ENCODE measurements at places on chromosomes 6 and 20. TPM values are rescaled to one million over a fixed set of nuclear protein-coding genes. Genes with fewer than 3 reads are reported as not detected.

DNA sequence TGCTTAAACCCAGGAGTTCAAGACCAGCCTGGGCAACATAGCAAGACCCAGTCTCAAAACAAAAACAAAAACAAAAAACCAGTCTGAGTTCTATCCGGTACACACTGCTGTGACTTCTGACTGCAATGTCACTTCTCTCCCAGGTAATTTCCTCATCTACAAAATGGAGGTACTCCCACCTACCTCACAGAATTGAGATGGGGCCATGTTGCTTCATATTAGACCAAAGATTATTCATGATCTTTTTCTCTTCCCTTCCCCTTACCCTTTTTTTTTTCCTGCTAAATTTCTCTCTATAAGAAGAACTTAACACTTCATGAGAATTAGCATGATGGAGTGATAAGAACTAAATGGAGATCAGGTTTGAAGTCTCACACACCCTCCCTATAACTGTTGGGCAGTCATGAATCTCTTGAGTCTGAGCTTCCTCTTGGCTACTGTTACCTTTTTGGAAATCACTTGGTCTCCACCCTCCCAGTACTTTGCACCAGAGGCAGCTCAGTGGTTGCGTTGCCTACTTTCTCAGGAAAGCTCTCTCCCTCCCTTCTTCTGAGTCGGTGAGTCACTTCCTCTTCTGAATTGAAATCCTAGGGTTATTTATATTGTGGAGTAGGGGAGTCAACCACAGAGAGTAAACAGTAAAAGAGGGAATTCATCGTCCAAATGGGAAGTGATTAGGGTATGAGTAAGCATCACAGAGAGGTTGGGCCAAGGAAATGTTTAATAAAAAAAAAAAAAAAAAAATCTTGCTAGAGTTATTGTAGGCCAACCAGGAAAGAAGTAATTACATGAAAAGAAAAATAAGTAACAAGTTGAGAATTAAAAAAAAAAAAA lies 59.9 kb upstream of the MAP7 start:
- peak; percentile 21 for DNase-seq

- DNase-seq = no peak
These were observed 69.6 kb downstream of the C6orf52 start for GRCh38 chr6:10624836-10625235.

GRCh38 chr6:21722510-21722909 lies 129.0 kb downstream of the SOX4 start:
- no peak for DNase-seq

DNA sequence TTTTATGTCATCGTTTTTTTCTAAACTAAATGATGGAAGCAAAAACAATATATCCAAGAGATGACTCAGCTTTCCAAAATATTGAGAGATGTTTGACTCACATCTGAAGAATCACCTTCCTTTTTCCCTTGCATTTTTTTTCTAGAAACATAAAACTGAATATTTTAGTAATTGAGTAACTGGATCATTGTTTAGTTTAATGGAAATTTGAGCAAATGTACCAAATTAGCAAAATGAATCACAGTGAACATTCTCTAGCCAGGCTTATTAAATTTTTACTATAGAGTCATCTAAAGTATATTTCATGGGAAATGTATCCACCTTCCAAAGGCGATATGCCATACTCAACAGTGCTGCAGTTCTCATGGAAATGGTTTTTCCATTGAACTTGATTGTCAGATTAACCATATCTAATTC lies 145.5 kb downstream of the TENT5A start:
- DNase-seq = no peak

DNA sequence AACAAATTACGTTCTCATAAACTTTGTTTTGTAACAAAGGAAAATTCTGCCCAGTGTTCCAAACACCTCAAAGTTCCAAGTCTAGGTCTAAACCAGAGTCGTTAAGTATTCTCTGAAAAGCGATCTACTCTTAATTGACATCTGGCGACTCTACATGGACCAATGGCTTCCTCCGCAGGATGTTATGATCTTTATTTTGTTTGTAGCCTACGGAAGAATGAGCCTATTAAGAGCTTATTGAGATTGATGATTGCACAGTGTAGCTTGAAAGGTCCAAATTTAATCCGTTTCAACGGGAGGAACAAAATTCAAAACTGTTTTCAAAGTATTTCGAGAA lies 61.1 kb downstream of the FAM217A start:
- DNase-seq = no peak

DNA sequence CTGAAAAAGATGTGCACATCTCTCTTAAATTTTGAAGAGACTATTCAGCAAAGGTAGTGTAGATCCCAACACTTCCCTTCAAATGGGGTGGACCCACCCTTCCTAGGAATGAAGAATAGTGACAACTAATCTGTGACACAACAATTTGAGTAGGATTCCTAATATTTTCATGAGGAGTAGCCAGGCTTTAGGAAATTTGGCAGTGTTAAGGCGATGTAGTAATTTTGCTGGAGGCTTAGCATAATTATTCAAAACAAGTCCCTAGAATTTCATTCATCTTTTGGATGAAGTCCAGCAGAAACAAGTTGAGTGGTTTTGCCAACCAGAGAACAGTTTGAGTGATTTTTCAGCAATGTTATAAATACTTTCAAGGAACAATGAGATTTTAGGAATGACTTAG lies 52.4 kb downstream of the ELOVL4 start:
- no peak for DNase-seq

The SLC26A8 gene
- total RNA-seq = not detected

The SAMD3 gene
- not detected for total RNA-seq

Data from heart right ventricle (tissue), 16 donors.